ENCODE measurements at places on chromosomes 3 and 15. TPM values are rescaled to one million over a fixed set of nuclear protein-coding genes. Genes with fewer than 3 reads are reported as not detected.

AP3B2 gene
- total RNA-seq: 0.64 TPM

ELL3 gene
- 1.6 TPM for total RNA-seq

SLC9C1 gene
- total RNA-seq: not detected

ZBTB47 gene
- 6.0 TPM for total RNA-seq

MOBP gene
- total RNA-seq: 0.02 TPM
